ENCODE measurements at places on chromosomes 2 and 18. TPM values are rescaled to one million over a fixed set of nuclear protein-coding genes. Genes with fewer than 3 reads are reported as not detected.

Gene FBXO41
- polyA plus RNA-seq, result 1.8 TPM

Gene CD226
- 0.11 TPM for polyA plus RNA-seq

Gene MROH2A
- polyA plus RNA-seq, result not detected

Gene ZFP36L2
- polyA plus RNA-seq, result 40.3 TPM

Gene CACNB4
- 0.25 TPM for polyA plus RNA-seq

Gene ALMS1
- polyA plus RNA-seq, result 3.3 TPM

Gene ACTG2
- 33.6 TPM for polyA plus RNA-seq

Gene NEDD4L
- 25.7 TPM for polyA plus RNA-seq

Gene TRIB2
- 25.3 TPM for polyA plus RNA-seq

Gene TUBB8B
- not detected for polyA plus RNA-seq

Gene MYCN
- 0.29 TPM for polyA plus RNA-seq

Gene GALNT5
- 0.34 TPM for polyA plus RNA-seq

Gene CCDC141
- 18.1 TPM for polyA plus RNA-seq

Gene FBXO36
- 0.77 TPM for polyA plus RNA-seq

Gene ALK
- polyA plus RNA-seq, result 0.05 TPM

Gene VWA3B
- polyA plus RNA-seq, result 0.23 TPM

Gene CCDC178
- polyA plus RNA-seq, result 0.41 TPM

Gene XIRP2
- polyA plus RNA-seq, result 50.4 TPM

Gene UGT1A5
- not detected for polyA plus RNA-seq

Gene RAX
- not detected for polyA plus RNA-seq

Gene ALPG
- polyA plus RNA-seq, result not detected

Gene KLHL14
- polyA plus RNA-seq, result 0.09 TPM

Gene C2orf66
- polyA plus RNA-seq, result 0.07 TPM

Gene GAL3ST2
- polyA plus RNA-seq, result 0.09 TPM

Gene BMP10
- polyA plus RNA-seq, result 153 TPM

Gene PPIL3
- 19.6 TPM for polyA plus RNA-seq

Gene PLB1
- 0.86 TPM for polyA plus RNA-seq

Gene IL37
- not detected for polyA plus RNA-seq

Gene ANO7
- 1.1 TPM for polyA plus RNA-seq

Gene IL36A
- not detected for polyA plus RNA-seq

Gene CD207
- 0.18 TPM for polyA plus RNA-seq

Gene ST8SIA5
- 8.4 TPM for polyA plus RNA-seq

Gene UBE2E3
- 52.3 TPM for polyA plus RNA-seq

Gene DSC2
- polyA plus RNA-seq, result 6.6 TPM

Gene DSG2
- polyA plus RNA-seq, result 24.8 TPM

Gene GKN1
- not detected for polyA plus RNA-seq

Gene KIAA2012
- not detected for polyA plus RNA-seq

Gene DTNA
- 131 TPM for polyA plus RNA-seq

Measured in right cardiac atrium (tissue), 5 donors.